ENCODE measurements at places on chromosomes 3 and 15.

- DNase-seq = no peak
Observed at GRCh38 chr15:97995881-97996603, 35.5 kb downstream of the ARRDC4 start.

DNA sequence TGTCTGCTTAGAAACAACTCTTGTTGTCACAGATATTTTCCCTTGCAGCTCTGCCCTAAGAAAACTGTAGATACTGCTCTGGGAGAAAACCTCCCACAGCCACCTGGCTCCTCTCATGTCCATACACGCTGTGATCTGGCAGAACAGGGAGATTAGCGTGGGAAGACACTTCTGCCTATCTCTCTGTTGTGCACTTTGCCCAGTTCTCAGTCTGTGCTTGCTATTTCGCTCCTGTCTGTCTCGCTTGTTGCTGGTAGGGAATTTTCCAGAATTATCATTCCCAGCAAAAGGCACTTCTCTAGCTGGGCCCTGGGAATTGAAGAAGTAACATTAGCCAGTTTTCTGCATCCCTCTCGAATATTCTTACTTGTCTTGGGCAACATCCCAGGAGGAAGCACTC, 8.1 kb upstream of the GATM start:
- DNase-seq = no peak

DNA sequence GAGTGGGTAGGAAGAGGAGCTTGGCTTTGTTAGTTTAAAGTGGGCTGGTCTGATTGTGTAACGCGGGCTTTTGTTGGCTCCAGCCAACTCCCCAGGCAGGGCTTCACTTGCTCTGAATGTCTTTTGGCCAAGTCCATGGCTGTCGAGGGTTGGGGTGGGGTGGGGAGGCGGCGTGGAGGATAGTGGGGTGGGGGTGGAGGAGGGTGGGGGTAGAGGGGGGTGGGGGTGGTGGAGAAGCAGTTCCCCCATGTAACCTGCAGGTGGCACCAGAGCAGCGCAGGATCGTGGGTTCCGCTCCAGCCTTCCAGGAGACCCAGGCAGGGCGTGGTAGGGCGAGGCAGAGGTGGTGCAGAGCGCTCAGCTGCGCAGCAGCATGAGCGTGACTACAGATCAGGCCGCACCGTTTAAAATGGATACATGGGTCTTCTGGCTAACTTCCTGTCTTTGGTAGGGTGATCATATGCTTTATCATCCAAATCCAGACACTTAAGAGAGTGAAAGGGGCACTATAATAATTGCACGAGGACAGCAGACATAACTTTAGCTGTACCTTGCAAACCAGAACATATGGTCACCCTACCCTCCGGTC, 28.3 kb downstream of the GOLGA6A start:
- DNase-seq = peak; percentile 61

DNA sequence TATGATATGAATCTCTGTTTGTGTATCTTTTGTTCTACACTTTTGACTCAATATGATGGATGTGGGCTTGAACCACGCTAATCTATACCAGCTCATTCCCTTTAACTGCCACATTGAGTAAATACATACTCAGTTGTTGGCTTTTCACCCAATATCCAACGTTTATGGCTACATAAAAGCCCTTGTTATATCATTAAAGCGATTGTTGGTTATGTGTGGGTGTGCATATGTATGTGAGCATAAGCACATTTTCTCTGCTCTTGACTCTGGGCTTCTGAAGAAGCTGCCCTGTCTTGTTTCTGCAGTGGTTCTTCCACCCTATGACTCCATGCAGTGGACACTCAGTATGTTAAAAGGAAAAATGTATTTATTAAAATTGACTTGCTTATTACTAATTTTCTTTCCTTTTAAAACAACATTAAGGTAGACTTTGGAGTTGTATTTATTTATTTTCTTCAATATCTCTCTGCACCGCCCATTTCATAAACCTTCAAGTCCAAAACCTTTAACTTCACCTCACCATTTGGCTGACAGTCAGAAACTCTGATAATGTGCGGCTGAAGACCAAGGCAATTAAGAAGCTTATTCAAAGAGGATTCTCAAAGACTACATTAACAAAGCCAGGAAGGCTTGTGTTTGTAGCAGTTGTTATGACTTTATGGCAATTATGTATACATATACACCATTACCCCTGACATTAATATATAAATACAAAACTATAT, 156.1 kb downstream of the THRB start:
- DNase-seq = no peak

- DNase-seq = no peak
Observed at GRCh38 chr3:31172336-31172735, 277.9 kb upstream of the GADL1 start.

DNA sequence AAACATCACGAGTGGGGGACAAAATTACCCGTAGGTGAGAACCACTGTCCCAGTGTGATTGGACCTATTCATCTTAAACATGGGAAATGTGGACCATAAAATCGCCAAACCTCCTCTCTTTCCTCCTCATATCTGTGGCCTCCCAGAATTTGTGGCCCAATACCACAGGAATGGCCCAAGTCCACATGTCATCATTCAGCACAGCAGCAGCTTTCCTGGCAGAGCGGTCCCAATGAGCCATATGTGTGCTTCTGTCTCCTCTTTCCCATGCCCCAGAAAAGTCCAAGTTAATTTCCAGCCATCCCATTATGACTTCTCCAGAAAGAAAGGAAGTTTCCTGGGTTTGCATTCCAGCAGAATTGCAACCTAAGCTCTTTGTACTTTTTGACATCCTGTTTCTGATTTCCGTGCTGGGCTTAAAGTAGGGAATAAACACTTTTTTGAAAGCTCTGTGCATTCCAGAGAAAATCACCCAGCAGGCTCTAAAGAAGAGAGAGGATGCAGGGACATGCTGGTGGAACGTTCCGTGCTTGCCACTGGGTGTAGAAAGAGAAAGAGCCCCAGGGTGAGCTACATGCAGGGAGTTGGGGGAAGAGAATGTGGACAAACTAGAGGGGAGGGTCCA, 259.4 kb upstream of the PROK2 start:
- no peak for DNase-seq

GRCh38 chr15:59918994-59919951, 84.8 kb upstream of the FOXB1 start:
- peak; percentile 24 for DNase-seq

GRCh38 chr3:110731148-110731547, 340.5 kb upstream of the NECTIN3 start:
- DNase-seq = no peak

DNA sequence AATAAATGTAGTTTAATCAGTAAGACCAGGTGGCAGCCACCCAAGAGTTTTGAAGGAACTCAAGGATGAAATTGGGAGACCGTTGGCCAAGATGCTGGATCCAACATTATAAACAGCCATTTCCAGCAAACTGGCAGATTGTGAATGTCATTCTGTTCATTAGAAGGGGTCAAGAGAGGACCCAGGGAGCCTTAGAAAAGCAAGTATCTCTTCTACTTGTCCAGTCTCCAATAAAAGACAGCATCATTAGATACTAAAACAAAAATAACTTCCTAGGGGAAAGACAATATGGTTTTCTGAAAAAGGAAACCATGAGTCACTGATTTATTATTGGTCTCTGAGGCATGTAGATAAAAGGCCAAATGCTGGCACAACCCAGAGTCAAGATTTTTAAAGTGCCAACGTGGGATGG, 67.9 kb downstream of the GADL1 start:
- DNase-seq = no peak

DNA sequence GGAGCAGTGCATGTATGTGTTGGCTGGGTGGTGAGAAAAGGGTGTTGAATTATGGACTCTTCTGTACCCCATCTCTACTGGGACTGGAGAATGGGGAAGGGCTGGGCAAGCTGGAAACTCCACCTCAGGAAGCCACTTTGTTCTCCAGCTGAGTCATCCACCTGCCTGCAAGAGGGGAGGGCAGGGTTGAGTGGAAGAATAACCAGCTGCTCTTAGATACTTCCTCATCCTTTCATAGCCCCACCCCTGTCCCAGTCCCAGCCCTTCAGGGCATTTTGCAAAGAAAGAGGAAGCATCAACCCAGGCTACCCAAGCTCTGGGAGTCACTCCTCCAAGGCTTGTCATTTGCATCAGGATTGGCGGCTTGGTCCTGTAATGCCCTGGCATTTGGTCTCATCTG, 33.1 kb downstream of the RAB11A start:
- no peak for DNase-seq

- no peak for DNase-seq
Observed at GRCh38 chr3:138928727-138929372, 18.1 kb downstream of the FOXL2 start.

DNA sequence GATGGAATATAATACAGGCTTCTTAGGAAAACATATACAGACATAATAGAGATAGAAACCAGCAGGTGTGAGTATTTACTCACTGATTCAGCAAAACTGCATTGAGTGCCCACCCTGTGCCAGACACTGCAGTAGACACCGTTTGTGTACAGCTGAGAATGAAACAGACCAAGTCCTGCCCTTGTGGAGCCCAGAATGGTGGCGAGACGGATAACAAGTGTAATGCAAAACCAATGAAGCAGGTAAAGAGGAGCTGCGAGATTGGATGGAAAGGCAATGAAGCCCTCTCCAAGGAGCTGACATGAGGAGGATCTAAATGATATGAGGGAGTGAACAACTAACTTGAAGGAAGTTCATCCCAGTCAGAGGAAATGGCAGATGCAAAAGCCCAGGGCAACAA, 256.4 kb downstream of the MEX3B start:
- DNase-seq = no peak

DNA sequence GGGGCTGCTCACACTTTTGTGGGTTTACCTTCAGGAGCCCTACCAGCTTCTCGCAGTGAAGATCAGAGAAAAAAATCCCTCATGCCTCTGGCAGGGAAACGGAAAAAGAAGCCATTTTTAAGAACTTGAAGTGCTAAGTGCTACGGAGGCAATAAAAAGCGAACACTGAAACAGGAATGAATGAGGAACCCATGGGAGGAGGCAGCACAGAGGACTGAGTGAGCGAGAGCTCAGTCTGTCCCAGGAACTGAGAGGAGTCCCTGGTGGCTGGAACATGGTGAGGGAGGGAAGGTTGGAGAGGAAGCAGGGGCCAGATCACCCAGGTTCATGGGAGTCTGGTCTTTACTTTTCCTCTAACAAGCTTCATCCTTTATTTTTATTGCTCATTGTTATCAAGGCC, 228.1 kb upstream of the PROK2 start:
- DNase-seq = no peak

DNA sequence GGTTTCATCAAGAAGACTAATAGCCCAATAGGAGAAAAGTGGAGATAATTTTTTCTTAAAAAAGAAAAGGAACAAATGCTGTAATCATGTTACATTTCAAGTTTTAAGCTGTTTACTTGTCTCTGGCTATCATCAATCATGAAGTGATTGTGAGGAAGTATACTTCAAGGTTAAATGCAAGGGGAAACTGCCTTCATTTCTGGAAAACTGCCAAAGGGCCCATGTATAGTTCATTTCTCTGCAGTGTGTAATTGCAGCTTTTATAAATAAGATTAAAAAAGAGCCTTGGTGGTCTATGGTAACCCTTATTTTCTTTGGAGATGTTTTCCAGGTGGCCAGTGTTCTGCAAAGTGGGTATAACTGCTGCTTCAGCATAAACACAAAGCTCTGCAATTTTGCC, 101.9 kb downstream of the GRM7 start:
- no peak for DNase-seq

DNA sequence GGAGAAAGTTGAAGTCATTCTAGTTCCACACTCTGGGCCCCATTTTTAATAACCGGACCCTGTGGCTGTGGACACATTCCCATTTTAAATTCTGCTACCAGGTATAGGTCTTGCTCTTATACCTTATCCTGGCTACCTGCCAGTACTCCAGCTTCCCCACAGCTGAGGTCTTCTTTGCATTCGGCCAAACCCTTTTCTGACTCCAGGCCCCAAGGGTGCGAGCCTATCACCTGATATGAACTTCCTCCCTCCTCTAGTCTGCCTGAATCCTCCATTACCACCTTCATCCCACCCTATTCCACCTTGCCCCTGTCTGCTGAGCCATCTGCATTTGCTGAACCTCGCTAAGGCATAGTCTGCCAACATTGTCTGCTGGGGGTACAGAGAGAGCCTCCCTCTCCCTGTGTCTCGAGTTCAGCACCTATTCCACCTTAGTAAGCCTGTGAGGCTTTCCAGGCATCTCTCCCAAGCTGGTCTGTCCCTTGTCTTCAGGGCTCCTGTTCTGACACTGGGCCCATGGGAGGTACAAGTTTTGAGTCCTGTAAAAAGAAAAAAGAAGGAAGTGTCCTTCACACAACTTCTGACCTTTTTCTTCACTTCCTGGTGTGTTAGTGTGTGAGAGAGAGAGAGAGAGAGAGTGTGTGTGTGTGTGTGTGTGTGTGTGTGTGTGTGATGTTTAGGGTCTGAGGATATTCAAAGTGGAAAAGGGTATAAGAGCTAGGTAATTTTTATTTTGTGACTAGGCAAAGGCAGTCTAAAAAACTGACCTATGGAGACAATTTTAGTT, 27.0 kb downstream of the PDE8A start:
- no peak for DNase-seq

DNA sequence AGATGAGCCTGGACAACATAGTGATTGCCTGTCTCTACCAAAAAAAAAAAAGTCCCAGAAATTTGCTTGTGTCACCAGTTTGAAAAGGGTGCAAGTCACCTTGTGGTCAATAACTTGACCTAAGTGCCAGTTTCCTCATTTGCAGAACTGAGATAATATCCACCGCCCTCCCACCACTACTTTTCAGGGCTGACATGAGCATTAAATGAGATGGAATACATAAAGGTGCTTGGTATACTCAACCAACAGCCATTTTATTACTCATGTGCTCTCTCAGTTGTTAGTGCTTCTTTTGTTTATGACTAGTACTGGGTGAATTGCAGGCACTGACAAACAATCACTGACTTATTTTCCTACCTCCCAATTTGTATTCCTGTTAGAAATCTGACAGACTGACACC, 340.5 kb upstream of the SATB1 start:
- no peak for DNase-seq

DNA sequence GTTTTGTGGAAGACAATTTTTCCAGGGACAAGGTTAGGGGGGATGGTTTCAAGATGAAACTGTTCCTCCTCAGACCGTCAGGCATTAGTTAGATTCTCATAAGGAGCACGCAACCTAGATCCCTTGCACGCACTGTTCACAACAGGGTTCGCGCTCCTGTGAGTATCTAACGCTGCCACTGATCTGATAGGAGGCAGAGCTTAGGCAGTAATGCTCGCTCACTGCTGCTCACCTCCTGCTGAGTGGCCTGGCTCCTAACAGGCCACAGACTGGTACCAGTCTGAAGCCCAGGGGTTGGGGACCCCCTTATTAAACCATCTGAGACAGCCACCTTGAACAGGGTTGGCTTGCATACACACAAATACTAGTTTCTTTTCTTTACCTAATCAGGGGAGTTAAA, 13.5 kb upstream of the IMPG2 start:
- DNase-seq = no peak

DNA sequence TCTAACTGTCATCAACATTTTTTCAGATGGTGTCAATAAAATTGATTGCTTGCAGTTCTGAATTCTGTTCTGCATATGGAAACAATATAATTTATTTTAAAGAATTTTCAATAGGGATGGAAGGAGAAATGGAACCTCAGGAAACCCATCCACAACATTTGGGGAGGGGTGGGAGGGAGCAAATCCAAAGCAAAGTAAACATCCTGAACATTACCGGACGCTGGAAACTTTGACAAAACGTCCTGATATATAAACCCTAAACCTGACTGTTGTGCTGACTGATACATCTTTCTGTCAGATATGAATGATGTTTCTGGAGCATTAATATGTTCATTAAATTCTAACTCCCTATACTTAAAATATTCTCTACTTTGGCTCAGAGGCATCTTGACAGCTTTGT, 479.0 kb downstream of the FOXP1 start:
- DNase-seq = no peak
